ENCODE measurements at places on chromosomes 7 and 10. TPM values are rescaled to one million over a fixed set of nuclear protein-coding genes. Genes with fewer than 3 reads are reported as not detected.

Gene FAM24B
- 13.3 TPM for polyA plus RNA-seq

Gene LEP
- not detected for polyA plus RNA-seq

Gene CRTAC1
- not detected for polyA plus RNA-seq

Gene ENTPD1
- polyA plus RNA-seq = 1.8 TPM

Gene CPA2
- polyA plus RNA-seq = not detected

Gene FXYD4
- not detected for polyA plus RNA-seq

Gene CLDN3
- polyA plus RNA-seq = not detected

Gene PRXL2A
- 3.9 TPM for polyA plus RNA-seq

Gene RBP4
- not detected for polyA plus RNA-seq

Gene WDR37
- 26.5 TPM for polyA plus RNA-seq

Gene CRPPA
- polyA plus RNA-seq = 0.28 TPM

Gene TRPV5
- not detected for polyA plus RNA-seq

Gene PTEN
- polyA plus RNA-seq = 33.5 TPM

Gene PKD2L1
- polyA plus RNA-seq = not detected

Gene COL1A2
- not detected for polyA plus RNA-seq

Gene GBX1
- polyA plus RNA-seq = not detected

Gene ANKRD26
- 0.99 TPM for polyA plus RNA-seq

Gene NUTM2B
- 0.09 TPM for polyA plus RNA-seq

Data from immature natural killer cell (primary cell).